ENCODE measurements at places on chromosomes 4 and X.

GRCh38 chr4:7768736-7769135, 170.9 kb downstream of the AFAP1 start:
- no peak for DNase-seq

GRCh38 chr4:147739239-147739823, 7.4 kb downstream of the ARHGAP10 start:
- DNase-seq: no peak

GRCh38 chrX:147498796-147499195, 412.9 kb upstream of the FMR1 start:
- no peak for DNase-seq

DNA sequence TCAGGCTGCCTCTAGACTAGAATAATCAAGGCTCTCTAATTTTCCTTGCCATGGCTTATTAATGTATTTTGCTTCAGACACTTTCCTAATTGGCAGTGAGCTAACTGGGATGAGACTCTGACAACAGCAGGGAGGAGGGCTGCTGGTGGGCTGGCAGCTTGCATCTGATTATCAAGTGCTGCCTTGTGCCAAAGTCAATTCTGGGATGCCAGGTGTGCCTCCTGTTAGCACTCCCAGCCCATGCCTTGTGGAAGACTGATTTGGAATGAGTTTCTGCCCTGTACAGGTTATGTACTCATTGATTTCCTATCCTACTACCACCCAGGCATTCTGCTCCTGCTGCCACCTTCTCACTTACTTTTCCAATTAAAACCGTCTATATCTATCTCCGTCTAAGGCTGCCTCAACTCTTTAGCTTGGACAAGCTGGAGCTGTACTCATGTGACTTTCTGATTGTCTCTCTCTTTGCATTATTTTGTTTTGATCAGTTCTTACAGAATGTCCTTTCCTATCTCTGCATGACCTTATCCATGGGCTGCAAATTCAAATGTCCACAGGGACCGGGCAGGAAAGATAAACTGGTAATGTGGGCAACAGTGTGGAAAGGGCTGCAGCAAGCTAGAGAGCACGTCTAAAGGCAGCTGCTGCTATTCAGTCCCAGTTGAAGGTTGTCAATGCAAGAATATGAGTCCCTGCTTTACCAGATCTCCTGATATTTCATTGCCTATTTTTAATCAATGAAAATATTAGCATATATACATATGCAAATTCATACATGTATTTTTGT, 112.6 kb downstream of the GABRA2 start:
- no peak for DNase-seq

GRCh38 chrX:20254712-20255299, 11.9 kb downstream of the RPS6KA3 start:
- DNase-seq: no peak

GRCh38 chrX:130179170-130179569, 7.4 kb downstream of the RAB33A start:
- DNase-seq: no peak

DNA sequence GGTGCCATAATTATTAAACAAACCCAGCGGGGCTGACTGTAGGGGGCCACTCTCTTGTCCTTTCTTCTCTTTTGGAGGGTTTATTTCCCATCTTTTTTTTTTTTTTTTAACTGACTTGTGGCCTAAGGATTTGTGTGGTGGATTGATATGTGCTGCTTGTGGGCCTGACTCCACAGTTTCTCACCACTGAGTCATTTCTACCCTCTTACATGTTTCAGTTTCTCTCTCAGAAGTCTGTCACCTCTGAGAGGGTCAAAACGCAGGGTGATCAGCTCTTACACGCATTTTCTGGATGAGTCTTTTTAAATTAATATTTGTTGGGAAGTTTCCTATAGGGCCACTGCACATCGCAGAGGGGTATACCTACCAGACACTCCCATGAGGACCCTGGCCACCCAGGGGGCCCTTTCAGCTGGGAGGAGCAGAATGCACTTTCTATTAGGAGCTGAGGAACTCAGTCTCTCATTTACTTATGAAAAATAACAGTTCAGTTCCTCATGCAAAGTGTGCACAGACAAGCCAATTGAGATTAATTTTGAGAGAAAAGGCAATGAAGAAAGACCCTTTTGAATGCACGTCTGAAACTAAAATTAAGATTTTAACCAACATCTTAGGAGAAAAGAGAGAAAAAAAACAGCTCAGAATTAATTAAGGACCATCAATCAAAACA, 407.9 kb downstream of the TECRL start:
- no peak for DNase-seq

DNA sequence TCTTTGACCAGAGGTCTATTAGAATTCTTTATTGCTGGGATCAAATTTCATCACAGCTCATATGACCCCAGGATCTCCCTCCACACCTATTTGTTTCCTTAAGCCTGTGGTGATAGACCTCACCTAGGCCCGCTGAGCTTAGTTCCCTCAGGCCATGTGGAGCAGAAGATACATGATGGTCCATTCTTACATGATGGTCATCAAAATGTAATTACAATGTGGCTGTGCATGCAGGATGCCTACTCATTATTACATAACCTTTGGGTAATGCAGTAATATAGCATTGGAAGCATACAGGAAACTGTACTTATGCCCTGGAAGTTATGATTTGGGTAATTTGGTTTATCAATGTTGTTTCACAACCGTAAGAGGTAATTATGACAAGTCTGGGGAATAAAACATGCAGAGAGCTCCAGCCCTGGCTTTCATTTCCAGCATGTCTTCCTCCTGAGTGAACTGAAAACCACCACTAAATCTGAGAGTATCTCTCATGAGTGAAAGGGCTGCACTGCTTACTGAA, 67.0 kb upstream of the AGA start:
- DNase-seq: no peak

GRCh38 chrX:130025256-130025655, 42.8 kb downstream of the BCORL1 start:
- DNase-seq: no peak

GRCh38 chr4:825971-826330, at the start of gene CPLX1:
TSS of gene CPLX1 (minus strand) at chr4:826129. CDS start at chr4:824522, 1,607 bp downstream.
- no peak for DNase-seq

GRCh38 chrX:136797787-136798186, 17.1 kb upstream of the ARHGEF6 start:
- DNase-seq: no peak

- DNase-seq: no peak
Measured at GRCh38 chrX:13203271-13203670, 116.6 kb downstream of the ATXN3L start.

DNA sequence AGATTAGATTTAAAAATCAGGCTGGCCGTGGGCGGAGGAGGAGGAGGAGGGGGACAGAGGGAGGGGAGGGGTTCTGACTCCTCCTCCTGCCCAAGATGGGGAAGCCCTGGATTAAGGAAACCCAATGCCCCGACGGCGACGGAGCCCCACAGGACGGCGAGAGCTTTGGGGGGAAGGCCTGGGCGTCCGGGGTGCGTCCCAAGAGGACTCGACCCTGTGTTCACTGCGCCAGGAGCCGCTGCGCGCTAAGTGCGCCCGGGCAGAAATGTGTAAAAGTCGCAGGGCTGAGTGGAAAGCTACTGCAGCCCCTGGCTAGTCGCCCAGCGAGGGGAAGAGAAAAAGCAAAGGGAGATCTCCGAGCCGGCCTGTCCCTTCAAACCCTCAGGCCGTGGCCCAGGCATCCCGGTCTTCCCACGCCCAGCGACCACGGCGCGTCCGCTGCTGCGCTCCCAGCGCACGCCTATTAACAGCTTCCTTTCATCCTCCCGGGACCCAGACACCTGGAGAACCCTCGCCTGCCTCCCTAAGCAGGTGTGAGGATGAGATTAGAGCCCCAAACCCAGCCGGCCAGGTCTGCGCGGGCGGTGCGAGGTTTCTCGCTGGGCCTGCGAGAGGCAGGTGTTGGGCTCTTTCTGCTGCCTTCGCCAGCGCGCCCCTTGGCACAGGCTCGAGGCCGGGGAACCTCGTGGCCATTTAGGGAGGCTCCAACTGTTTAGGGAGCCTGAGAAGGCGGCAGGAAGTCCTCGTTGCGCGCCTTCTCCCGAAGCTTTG, 1.4 kb upstream of the RPS6KA3 start:
- no peak for DNase-seq

Measured in activated CD8-positive, alpha-beta memory T cell treated with anti-CD3 and anti-CD28 coated beads for 4 hours (primary cell).